ENCODE measurements at places on chromosomes 1 and 21.

- no peak for DNase-seq
These were observed 69.2 kb upstream of the MAGI3 start for GRCh38 chr1:113320972-113321680.

DNA sequence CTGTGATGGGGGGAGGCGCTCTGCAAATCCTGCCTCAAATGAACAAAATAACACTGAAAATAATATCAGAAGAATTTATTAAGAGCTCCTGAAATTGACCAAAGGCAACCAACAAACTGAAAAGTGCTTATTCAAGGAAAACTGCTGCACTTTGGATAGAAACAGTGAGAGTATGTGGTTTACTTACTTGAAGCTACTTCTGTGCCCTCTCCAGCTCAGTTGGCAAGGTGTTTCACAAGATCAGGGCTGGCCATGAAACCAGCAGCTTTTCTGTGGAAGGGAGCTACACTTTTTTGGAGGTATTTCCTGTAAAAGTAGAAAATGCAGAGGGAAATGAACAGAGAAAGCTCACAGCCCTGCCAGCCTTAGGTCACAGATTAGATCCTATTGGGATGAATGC, 310.0 kb upstream of the SPAG17 start:
- DNase-seq: no peak

DNA sequence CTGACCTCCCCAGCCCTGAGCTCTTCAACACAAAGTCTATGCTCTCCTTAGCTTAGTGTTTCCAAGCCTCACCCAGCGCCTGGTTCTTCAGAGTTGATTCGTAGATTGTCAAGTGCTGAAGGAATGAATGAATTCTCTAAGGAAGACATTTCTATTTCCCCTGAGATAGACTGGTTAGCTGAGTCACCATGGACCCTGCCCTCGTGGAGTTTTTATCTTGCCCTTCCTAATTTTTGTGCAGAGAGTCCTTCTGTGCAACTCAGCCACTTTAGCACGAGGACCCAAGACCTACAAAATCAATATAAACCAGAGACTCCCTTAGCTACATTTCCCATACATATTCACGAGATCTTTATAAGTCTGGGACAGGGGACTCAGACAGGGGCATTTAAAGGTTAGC, 2.6 kb upstream of the CD244 start:
- no peak for DNase-seq

DNA sequence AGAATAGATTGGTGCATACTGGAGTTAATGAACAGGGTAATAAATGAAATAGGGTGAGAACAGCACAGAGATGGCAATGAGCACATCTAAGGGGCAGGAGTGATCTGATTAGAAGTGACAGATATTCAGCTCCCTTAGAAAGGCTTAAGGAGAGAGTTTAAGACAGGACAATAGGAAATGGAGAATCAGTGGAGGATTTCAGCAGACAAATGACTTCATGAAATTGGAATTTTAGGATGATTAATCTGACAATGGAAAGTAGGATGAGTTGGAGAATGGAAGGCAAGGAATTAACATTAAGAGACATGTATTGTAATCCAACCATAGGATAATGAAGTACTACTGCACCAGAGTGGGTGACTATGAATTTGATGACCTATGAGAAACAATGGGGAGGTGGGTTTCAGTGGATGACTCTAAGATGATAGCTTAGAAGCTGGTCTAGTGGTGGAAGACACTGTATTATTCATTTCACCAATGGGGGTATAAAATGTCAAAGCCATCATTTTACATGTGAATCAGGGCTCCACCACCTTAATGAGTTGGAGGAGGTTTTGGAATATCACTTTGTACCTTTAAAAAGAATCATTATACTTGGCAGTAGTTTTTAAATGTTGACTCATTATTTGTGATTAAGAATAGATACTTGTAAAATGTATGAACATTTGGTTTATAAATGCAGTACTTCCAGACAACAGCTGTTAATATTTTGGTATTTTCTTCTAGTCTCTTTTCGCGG, 139.1 kb downstream of the PLA2G4A start:
- no peak for DNase-seq

Data from NCI-H2029 (cell line).